ENCODE measurements at places on chromosomes 3 and 15.

- no peak for DNase-seq
Observed at GRCh38 chr3:37236024-37236423, 61.6 kb upstream of the LRRFIP2 start.

- DNase-seq = no peak
Observed at GRCh38 chr15:68424754-68425390, 7.1 kb downstream of the ITGA11 start.

DNA sequence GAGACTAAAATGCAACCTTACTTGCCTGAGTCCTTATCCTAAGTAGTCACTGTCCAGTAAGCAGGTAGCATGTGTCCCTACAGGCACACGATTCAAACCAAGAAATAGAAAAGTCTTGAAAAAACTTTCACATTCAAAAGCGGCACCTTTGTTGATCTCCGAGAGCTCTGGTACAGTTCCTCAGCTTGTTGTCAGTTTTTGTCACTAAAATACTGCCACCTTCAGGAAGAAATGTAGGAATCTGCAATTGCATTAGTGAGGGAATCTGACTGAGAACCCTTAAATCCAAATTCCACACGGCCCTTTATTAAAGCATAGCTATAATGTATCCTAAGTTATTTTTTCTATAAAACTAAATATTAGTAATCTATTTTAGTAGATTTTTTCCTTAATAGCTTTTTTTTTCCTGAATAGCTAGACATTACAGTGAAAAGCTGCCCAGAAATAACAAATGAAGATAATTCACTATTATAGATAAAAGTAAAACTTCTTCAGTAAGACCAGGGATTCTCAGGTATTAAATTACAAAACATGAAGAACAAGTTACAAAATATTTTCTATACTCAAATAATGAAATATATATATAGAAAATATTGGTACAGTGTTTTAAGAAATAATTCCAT lies 44.0 kb downstream of the CCDC54 start:
- peak; percentile 4 for DNase-seq

DNA sequence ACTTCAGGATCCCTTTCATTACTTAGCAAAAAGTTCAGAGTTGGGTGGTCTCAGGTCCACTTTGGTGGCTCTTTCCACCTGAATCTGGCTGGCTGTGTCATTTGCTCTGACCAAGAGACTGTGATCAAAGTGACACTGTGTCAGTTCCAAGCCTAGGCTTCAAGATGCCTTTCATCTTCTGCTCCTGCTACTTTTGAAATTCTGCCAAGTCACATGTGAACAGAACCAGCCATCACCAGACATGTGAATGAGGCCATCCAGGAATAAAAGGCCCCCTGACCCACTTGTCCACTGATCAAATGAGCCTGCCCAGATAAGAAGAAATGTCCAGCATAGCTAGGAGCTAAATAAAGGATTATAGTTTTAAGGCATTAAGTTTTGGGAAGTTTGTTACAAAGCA lies 132.2 kb downstream of the OSBPL10 start:
- DNase-seq = no peak

DNA sequence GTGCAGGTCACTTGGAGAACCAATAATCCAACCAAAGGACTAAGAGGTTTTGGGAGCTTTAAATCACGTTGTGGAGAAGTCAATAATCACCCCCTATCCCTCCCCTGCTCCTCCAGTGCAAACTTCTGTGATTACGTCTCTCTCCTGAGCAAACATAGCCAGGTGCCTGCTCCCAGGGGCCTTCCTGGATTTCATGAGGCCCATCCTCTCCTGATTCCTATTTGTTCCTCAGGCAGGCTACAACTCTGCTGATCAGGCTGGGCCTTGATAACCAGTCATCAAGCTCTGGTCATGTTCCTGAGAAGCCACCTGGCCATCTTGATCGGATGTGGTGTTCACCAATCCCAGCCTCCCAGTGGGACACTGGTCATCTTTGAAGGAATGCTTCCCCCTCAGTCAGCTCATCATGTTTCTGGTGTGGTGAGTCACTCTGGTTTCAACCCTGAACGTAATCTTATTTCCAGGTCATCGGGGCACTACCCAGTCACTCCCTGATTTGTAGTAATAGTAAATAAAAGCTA lies 2.9 kb upstream of the ZNF710 start:
- no peak for DNase-seq

GRCh38 chr3:26068890-26069289 lies 279.0 kb downstream of the OXSM start:
- no peak for DNase-seq

- no peak for DNase-seq
Observed at GRCh38 chr3:51620543-51620942, 50.5 kb upstream of the TEX264 start.

- no peak for DNase-seq
Observed at GRCh38 chr15:92018535-92019239, 165.2 kb downstream of the SLCO3A1 start.

DNA sequence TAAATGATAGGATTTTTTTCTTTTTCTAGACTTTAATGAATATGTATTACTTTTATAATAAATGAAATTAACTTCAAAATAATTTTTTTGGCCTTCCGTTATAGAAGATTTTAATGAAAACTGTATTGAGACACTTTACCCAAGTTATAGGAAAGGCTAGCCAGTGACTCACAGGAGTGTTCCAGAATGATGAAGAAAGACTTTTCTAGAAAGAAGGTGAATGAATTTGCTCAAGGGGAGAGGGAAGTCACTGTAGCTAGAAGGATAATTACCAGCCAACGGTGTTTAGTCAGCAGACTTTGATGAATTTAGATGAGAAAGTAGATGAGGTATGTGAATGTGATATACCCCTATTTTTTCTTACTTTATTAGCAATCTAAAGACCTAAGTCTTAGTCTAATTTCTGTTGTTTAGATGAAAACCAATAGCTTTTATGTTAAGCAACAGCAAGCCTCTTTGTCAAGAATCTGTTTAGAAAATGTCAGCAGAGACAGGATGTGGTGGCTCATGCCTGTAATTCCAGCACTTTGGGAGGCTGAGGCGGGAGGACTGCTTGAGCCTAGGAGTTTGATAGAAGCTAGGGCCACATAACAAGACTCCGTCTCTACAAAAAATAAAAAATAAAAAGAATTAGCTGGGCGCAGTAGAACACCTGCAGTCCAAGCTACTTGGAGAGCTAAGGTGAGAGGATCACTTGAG lies 3.2 kb downstream of the ALAS1 start:
- no peak for DNase-seq

Data from NCI-H1092 (cell line).